Non-pigmented ciliary epithelial cell (primary cell): ENCODE measurements at places on chromosomes 16 and 17.

DNA sequence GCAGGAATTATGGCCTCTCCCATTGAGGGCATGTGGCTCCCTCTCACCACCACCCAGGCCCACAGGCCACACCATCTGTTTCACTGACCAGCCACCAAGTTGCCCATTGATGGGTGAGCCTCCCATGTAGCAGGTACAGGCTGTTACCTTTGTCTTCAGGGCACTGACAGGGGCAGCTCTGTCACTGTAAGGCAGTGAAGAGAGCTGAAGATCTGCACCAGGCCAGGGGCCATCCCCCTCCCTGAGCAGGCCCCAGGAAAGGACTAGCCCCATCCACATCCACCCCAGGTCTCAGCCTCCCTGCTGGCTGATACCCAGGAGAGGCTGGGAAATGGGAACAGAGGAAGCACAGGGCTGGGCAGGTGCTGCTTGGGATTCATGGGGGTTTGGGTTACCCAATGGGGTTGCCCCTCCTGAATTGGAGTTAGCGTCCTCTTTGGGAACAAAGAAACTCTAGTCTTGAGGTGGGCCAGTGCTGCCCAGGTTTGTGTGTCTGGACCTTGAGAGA, 1691.4 kb downstream of the TP53TG3F start:
- no peak for DNase-seq

DNA sequence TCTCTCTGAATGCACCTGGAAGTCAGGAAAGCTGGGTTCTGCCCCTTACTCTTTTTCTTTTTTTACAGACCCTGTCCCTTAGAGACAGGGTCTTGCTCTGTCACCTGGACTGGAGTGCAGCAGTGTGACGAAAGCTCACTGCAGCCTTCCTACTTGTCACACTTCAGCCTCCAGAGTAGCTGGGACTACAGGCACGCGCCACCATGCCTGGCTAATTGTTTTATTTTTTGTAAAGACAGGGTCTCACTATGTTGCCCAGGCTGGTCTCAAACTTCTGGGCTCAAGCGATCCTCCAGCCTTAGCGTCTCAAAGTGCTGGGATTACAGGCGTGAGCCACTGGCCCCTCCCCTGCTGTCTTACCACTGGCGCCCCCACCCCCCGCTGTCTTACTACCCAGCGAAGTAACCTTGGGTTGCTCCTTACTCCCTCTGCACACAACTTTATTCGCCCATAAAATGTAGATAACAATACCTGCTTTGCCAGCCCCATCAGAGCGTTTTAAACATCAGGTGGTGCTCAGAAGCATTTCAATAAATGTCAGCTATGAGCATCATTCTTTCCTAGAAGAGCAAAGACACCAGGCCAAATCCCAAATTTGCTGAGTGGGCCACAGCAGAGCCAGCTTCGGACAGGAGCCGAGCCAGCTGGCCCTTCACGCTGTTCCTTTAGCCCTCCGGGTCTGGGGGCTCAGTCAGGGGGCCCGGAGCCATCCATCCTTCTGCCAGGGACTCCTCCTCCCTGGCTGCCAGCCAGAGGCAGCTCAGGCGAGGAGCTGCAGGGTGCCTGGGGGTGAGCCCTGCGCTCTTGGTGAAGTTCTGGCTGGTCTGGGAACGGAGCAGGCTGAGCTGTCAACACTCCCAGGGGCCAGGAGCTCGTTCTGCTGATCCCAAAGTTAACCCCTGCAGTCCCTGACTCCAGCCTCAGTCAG, 24.4 kb downstream of the SRL start:
- no peak for DNase-seq

DNA sequence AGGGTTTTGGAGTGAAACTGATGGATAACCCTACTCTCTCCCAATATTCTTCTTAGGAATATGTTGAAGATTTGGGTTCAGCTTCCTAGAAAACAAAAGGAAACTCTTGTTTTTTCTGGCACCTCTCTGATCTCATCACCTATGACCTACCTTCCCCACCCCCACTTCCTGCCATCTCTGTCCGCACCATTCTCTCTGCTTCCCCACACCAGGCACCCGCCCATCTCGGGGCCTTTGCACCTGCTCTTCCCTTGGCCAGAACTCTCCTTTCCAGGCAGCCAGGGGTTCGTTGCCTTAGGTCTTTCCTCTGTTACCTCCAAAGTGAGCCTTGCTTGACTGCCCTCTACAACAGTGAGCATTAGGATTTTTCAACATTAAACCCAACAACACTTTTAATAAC, 159.7 kb downstream of the IRX3 start:
- DNase-seq: no peak

GRCh38 chr17:81306491-81306890, 11.4 kb upstream of the SLC38A10 start:
- no peak for DNase-seq

- DNase-seq: no peak
These were observed 6.6 kb upstream of the PIK3R6 start for GRCh38 chr17:8873801-8874715.
